ENCODE measurements at places on chromosomes 4 and X.

DNA sequence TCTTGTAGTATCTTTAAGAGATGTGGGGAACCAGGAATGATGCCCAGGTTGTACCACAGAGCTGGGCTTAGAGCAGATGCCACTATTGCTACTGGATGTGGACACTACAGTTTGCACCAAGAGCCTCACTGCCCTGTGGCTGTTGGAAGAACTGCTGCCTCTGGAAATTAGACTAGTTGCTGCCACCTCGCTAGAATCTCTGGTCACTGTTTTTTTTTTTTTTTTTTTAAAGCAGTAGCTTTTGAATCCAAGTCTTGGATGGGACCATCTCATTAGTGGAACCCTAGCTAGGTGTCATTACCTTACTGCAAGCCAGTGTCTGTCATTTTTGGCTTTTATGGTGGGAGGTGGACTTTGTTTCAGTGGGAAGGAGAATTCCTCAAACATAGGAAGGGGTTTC is 105.5 kb downstream of the ARHGAP10 start:
- DNase-seq: no peak

GRCh38 chrX:11386812-11387211 is 93.6 kb downstream of the AMELX start:
- no peak for DNase-seq

GRCh38 chr4:94508806-94509205 is 57.1 kb downstream of the PDLIM5 start:
- DNase-seq: no peak

DNA sequence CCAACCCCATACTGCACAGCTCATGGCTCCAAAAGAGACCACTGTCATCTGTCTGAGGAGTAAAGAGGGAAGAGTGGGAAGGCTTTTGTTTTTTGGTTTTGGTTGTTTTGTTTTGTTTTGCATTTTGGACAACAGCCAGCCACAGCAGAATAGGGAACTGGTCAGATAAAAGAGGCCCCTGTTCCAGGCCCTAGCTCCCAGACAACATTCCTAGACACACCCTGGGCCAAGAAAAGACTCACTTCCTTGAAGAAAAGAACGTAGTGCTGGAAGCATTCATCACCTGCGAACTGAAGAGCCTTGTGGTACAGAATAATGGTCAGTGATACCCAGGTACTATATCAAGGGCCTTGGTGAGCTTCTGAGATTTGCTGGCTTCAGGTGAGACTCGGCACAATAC is 619.4 kb upstream of the SPANXN1 start:
- DNase-seq: no peak

- DNase-seq: no peak
These were observed 3.7 kb upstream of the TREX2 start for GRCh38 chrX:153449368-153450113.

DNA sequence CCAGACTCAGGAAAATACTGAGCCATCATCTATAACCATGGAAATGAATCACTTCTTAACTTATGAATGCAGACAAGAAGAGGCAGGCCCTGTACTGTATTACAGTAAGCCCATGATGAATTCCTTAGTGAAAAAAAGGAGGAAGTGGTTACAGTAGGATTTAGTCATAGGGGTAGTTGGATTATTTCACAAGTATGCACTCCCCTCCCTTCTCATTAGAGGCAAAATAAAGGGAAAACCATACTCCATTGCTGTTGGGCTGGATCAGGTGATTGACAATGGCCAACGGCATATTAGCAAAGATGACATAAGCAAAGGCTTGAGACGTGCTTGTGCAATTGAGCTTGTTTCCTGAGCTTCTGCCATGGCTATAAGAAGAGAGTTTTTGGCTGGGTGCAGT is 181.1 kb upstream of the PRPS2 start:
- no peak for DNase-seq

- no peak for DNase-seq
These were observed 196.6 kb upstream of the ETNPPL start for GRCh38 chr4:108959491-108959890.

DNA sequence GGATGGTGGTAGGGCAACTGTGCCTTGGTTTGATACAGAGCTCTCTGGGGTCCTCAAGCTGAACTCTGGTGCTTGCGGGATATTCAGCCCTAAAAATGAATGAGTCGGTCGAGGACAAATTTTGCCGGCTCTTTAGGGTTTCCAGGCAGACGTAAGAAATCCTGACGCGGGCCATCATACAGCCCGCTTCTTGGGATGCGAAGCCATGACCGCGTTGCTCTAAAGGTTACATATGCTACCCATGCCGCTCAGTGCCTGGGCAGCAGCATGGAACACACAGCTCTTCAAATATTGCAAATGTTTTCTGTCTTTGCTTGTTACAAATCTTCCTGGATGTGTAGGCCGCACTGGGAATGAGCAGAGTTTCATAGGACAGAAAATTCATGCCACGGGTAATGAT is 55.6 kb downstream of the NBDY start:
- no peak for DNase-seq

DNA sequence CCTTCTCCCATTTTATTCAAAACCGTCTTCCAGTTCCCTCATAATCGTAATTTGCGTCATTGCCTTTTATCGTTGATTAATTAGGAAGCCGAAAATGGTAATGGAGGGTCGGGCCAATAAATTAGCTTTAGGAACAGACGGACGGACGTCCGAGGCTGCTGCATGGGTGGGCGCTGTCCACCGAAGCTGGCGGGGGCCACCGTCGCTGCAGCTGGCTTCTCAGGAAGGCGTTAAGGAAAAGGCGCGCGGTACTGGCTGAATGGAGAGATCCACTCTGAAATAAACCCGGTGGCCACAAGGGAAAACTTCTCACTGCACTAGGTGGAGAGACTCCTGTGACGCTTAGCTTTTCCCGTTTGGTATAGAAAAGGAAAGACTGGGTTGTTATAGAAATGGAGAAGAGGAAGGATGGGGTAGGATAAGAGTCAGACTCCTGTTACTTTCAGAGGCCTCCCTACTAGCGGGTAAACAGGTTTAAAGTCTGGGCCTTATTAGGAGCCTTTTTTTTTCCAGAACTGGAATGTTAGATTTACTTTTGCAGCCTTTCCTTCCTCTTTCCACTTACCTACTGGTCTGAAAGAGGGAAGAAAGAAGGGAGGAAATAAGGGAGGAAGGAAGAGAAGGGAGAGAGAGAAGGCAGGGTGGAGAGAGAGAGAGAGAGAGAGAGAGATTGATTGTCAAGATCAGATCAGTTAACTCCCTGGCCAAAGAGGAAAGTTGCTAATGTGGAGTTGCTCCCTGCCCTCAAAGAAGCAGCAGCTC is 11.3 kb upstream of the PRDM8 start:
- DNase-seq: no peak

DNA sequence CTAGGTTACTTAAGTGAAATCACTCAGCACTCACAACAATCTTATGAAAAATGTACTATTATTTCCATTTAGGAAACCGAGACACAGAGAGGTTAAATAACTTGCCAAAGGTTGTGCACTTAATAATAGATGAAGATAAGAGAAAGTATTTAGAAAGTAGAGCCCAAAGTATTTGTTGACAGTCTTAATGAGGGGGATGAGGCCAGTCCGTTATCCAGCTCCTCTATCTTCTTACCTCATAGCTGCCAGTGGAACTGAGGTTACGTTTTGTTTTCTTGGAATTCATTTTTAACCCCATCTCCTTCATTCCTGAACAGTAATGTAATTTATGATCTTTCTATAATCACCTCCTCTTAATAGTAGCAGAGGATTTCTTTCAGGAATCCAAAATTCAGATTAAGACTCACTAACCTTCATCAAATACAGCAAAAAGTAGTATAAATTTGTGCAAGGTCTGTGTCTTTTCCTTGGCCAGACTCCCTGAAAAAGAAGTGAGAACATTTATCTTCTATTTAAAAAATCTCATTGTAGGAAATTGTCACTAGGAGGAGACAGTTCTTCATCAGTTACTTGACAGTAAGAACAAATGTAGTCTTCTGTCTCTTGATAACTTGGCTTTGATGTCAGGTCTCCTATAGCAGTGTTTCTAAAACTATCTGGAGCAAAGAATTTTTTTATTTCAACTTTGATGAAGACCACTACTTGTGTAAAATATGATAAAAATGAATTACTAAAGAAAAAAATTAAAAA is 35.5 kb downstream of the F8 start:
- DNase-seq: no peak

GRCh38 chr4:159224408-159224807 is 121.5 kb downstream of the RAPGEF2 start:
- no peak for DNase-seq

- DNase-seq: no peak
These were observed 58.1 kb upstream of the JADE1 start for GRCh38 chr4:128751354-128751753.

GRCh38 chr4:17260166-17260907 is 251.6 kb downstream of the QDPR start:
- no peak for DNase-seq

- peak; percentile 5 for DNase-seq
These were observed 339.6 kb upstream of the PCDH10 start for GRCh38 chr4:132809298-132810032.

DNA sequence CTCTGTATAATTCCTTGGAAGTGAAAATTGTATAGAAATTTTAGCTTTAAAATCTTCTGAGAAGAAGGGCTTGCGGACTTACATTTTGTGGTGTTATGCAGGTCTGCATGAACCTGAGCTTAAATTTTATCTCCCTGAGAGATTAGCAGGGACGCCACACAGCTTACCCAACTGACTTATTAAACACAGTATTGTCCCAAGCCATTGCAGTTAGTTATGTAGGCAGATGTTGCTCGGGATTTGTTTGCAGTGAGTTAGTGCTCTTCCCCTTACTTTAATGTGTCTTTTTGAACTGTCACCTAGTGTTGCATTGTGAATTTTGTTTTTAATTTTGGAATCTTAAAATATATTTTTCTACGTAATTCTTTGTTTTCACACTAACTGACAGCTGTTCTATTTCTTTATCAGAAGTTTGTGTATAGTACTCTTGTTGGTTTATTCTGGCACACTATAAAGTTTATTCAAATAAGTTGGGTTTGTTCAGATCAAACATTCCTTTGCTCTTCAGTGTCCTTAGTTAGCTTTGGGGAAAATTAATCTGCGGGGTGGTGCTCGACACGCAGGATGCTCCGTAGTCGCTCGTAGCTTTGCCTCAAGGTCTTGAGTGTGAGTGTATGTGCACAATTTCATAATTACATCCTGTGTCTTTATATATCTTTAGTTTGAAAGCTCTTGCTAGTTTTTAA is 145.4 kb downstream of the STIM2 start:
- DNase-seq: no peak

- DNase-seq: no peak
These were observed 153.6 kb upstream of the EDNRA start for GRCh38 chr4:147327322-147327721.

- DNase-seq: no peak
These were observed 1.2 kb downstream of the CYBB start for GRCh38 chrX:37781081-37781480.

DNA sequence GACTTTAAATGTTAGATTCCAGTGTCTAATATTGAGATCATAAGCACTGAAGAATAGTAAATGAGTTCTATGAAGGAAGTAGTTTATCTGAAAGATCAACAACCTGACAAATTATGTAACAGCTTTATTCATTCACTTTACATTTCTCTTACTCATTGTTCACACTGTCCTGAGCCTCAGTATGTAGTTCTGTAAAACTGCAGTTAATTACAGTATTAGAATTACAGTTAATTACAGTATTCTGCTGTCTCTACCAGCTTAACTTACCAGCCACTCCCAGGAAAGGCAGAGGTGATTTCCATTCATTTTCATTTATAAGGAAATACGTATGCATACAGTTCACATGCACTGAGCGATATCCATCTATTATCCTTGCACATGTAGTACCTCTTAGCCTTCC is 32.7 kb downstream of the NFKB1 start:
- no peak for DNase-seq

DNA sequence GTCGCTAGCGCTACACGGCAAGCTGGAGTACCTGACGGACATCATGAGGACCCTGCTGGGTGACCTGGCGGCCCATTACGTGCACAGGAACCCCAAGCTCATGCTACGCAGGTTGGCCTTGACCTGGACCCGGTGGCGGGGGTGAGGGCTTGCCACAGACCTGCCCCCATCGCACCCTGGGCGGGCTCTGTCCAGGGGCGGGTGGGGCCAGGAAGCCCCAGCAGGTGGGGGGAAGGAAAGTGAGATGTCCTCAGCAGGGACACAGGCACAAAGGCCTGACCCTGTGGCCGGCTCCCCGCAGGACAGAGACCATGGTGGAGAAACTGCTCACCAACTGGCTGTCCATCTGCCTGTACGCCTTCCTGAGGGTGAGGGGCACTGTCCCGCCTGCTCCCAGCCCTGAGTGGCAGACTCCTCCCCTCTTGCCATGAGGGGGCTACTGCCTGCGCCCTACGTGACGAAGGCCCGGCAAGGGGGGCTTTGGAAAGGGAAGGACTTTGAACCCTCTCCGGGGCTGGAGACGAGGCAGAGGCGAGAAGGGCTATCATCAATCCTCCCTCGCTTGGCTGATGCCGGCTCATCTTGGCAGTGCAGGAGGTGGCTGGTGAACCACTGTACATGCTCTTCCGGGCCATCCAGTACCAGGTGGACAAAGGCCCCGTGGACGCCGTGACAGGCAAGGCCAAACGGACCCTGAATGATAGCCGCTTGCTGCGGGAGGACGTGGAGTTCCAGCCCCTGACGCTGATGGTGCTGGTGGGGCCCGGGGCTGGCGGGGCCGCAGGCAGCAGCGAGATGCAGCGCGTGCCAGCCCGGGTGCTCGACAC is 5.3 kb upstream of the SRPK3 start:
- DNase-seq: peak; percentile 61

- no peak for DNase-seq
These were observed 341.7 kb upstream of the NDST3 start for GRCh38 chr4:117692538-117692937.

DNA sequence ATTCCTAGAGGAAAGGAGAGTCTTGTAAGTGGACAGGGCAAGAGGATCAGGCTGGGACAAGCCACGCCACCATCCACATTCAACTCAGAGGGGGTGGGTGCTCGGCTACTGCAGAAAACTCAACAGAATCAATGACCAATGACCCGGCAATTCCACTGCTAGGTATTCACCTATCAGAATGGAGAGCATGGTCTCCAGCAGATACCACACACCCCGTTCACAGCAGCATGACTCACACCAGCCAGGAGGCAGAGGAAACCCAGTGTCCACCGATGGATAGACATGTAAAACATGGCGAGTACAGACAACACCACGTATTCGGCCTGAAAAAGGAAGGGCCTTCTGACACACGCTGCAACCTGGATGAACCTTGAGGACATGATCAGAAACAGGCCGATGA is 175.9 kb downstream of the AFAP1 start:
- DNase-seq: no peak

- no peak for DNase-seq
These were observed 125.7 kb upstream of the CPXCR1 start for GRCh38 chrX:88621278-88621677.

Data from H7 (cell line).